A549 treated with Hydrocortisone at 1 μM for 4 hours (cell line): ENCODE measurements at places on chromosomes 5 and 9. TPM values are rescaled to one million over a fixed set of nuclear protein-coding genes. Genes with fewer than 3 reads are reported as not detected.

CRB2 gene
- 0.09 to 0.20 TPM (median 0.10 TPM) in 5 replicates for total RNA-seq

DAB2IP gene
- total RNA-seq = 9.3 to 12.9 TPM (median 12.4 TPM) in 5 replicates

PCDHB4 gene
- 0.06 to 0.10 TPM (median 0.07 TPM) in 3 of 5 replicates, not detected in the others for total RNA-seq

WHRN gene
- total RNA-seq = 5.1 to 7.3 TPM (median 6.4 TPM) in 5 replicates

SPATA31A3 gene
- total RNA-seq = not detected in 5 replicates
